Activated T-helper 17 cell treated with anti-CD3 and anti-CD28 coated beads, Interleukin-2, amount 50 U/mL, for 72 hours (primary cell): ENCODE measurements at places on chromosomes 5 and 9. TPM values are rescaled to one million over a fixed set of nuclear protein-coding genes. Genes with fewer than 3 reads are reported as not detected.
A peak's percentile ranks its signal among the peaks of the same experiment; 100 is the strongest.

GRCh38 chr5:131877873-131878272 is 67.6 kb downstream of the MEIKIN start:
- ATAC-seq = no peak

DNA sequence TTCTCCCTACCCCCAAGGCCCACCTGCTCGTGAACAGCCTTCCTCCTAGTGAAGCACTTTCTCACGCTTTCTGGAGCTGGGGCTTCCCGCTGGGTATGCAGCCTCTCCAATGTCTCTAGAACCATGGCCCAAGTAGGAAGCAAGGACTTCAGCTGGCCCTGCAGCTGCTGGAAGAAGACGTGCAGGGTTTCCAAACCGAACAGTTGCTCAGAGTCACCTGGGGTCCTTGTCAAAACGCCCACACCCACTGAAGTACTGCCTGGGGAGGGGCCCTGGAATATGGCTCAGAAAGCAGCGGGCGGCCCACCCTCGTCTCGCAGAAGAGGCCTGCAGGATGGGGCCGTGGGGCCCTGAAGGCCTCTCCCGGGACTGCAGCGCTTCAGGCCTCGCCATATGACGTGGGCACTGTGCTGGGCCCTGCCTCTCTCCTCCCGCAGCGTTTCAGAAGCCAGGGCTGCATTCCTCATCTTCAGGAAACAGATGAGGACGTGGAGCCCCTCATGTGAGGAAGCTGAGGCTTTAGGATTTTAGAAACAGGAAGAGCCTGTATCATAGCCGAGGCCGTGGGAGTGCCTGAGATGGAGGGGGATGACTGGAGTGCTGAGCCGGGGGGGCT is 116.0 kb upstream of the LMX1B start:
- ATAC-seq = no peak

GRCh38 chr5:83360573-83360972 is 111.0 kb upstream of the VCAN start:
- no peak for ATAC-seq

- no peak for ATAC-seq
Observed at GRCh38 chr5:132463811-132464155, 26.8 kb downstream of the IRF1 start.

GRCh38 chr5:66597183-66597757 is 1.1 kb downstream of the MAST4 start:
- no peak for ATAC-seq

DNA sequence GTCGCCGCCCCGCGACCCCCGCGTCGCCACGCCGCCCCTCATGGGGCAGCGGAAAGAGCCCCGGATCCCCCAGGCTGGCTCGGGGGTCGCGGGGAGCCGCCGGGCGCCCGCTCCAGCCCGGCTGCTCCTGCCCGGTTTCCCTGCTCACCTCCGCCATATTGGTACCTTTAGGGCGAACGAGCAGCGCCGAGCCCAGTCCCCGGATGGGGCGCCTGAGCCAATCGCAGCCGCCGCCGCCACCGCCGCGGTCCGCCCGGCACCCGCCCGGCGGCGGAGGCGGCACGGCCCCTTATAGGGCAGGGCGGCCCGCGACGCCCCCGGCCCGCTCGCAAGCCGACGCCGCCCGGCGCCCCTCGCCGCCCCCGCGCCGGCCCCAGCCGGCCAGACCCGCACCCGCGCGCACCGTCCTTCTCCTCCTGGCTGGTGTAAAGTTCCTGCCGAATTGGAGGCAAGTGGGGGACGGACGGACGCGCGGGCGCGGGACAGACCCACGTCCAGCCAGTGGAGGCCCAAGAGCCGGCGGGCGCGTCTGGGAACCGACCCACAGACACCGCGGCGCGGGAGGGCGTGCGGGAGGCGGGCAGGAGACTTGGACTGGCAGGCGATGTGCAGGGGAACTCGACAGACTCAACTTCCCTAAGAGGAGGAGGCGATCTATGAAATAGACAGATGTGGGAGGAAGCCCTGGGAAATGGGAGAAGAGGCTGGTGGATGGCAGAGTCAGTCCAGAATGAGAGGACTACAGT is at the start of gene MIER3:
TSS of gene MIER3 (minus strand) at position 178 of the 746 bp plus-strand sequence. CDS start at position 157, 21 bp downstream.
- ATAC-seq = peak; percentile 99

GRCh38 chr5:179967489-179967888 is 59.8 kb upstream of the TBC1D9B start:
- no peak for ATAC-seq

DNA sequence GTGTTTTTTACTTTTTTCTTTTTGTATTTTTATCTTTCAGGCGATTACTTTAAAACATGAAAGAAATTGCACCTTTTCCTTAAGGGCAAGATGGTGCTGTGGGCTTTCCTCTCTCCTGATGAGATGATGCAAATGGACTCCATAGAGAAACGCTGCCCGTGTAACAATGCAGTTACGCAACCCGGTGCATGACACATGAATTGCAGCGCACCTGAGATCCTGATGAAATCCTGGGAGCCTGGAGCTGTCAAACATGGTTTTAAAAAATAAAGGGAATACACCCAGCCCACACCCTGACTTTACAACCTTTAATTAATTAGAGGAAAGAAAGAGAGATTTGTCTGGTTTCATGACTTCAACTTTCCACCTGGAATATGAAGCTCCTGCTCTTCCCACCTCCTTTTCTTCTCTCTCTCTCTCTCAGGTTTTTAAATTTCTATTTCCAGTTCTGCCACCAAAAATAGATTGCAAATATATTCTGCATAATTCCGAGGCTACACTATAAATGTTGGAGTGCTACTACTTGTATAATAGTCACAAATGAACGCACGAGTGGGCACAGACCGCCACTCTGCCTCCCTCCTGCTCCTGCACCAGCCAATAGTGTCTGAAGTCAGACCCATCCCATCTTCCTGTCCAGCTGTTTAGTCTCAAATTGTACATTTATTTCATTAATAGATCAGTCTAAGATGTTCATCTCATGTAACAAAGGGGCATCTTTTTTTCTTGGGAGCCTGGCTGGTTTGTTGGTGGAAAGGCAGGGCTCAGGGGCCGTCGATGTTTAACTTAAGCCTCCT is 179.1 kb downstream of the AUH start:
- no peak for ATAC-seq

DNA sequence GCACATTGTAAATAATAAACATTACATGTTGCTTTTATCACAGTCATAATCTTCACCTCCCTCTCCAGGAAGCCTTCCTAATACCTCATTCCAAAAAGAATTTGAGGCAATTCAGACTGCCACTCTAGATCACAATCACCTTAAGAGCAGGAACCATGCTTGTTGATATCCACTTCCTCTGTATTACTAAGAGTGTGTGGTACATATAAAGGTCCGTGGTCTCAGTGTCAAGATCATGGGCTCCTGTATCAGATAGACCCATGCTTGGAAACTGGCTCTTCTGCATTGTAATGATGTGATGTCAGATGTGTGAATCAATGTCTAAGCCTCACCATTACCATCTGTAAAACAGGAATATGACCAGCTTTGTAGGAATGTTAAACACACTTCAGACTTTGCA is 114.1 kb downstream of the SPOCK1 start:
- no peak for ATAC-seq

DNA sequence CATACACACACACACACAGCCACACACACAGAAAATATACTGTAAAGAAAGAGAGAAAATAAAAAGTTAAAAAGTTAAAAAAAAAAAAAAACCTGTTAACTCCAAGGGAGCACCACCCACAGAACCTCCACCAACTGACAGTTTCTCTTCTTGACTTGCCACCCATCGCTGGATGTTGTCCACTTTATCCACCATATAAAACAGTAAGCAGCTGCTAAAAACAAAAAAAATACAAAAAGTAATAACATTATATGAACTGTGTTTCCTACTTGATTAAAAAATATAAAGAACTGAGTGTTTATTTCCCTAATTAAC is 1.2 kb downstream of the PURA start:
- ATAC-seq = no peak

GRCh38 chr5:119397518-119398380 is 41.9 kb downstream of the TNFAIP8 start:
- ATAC-seq = peak; percentile 80

GRCh38 chr5:4405614-4406219 is 734.4 kb upstream of the ADAMTS16 start:
- no peak for ATAC-seq

- no peak for ATAC-seq
Observed at GRCh38 chr5:179187681-179188575, 127.8 kb downstream of the ZNF354C start.

DNA sequence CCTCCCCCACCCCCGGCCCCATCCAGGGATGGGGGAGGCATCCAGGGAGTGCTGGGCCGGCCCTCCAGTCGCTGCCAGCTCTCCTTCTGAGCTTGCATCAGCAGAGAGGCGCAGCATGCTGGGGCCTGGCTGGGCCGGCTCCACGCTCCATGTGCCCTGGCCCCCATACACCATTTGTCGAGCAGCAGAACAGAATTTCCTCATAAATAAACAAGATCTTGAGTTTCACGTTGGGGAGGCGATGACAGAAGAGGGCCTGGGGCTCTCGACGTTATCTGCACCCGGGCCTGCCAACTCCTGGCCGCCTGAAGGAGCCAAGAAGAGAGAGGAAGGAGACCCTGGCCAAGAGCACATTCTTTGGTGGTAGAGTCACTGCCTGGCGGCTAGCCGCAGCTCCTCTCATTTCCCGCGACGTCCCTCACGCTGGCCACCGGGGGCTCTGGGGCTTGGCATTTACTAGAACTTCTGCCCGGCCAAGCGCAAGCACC is 177.0 kb downstream of the FGF18 start:
- ATAC-seq = no peak

GRCh38 chr5:98065261-98065909 is 708.1 kb upstream of the RGMB start:
- ATAC-seq = no peak

- ATAC-seq = no peak
Observed at GRCh38 chr9:115633104-115633503, 515.1 kb upstream of the TNC start.

- ATAC-seq = no peak
Observed at GRCh38 chr5:130166839-130167490, 262.7 kb downstream of the CHSY3 start.

GRCh38 chr9:13933268-13933656 is 380.7 kb downstream of the NFIB start:
- ATAC-seq = no peak

DNA sequence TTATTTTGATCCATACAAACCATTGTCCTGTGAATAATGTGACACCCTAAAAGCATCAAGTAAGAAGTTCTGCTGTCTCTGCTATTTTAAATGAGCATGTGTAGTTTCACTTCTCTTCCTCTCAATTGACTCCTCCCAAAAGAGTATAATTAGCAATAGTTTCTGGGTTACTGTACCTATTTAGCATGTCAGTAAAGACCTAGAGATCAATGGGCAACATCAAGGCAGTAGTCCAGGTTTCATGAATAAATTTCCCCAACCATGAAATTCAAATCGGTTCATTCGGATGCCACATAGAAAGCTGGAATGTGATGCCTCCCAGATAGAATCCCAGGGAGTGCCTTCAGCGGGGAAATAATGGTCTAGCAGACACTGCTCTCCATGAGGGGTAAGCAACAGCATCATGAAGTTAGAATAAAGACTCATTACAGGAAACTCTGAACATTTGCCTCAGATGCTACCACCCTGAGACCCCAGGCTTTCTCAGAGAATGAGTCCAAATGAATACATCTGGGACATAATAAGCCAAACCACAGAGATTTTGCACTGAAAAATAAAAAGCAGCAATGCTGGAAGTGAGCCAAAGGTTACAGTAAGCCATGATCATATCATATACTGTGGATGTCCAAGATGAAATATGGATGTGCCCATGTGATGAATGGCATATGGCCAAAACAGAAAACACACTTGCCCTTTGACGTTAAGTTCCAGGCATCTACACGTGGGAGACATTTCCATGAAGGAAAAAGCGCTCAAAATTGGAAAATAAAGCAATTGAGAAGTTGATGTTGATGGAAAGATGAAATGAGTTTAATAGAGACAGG is 1107.0 kb upstream of the SEMA6A start:
- no peak for ATAC-seq

DNA sequence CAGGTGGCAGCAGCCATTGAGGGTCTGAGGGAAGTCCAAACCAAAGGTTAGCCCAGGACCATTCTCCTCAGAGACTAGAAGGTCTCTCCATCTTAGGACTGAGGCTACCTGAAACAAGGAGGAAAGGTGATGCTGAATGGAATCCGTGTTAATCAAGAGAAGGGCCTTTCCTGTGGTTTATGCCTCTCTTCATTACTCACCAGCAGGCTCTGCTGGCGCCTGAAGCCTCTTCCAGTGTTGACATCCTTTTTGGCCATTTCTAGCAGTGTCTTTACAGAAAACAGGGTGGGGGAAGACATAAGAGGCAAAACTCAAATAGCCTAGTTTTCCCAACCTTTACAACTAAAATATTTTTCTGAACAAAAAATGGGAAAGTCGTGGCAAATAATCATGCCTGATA is 98.0 kb downstream of the ENC1 start:
- no peak for ATAC-seq

GRCh38 chr9:120820095-120820494 is 22.6 kb downstream of the PSMD5 start:
- ATAC-seq = no peak

DNA sequence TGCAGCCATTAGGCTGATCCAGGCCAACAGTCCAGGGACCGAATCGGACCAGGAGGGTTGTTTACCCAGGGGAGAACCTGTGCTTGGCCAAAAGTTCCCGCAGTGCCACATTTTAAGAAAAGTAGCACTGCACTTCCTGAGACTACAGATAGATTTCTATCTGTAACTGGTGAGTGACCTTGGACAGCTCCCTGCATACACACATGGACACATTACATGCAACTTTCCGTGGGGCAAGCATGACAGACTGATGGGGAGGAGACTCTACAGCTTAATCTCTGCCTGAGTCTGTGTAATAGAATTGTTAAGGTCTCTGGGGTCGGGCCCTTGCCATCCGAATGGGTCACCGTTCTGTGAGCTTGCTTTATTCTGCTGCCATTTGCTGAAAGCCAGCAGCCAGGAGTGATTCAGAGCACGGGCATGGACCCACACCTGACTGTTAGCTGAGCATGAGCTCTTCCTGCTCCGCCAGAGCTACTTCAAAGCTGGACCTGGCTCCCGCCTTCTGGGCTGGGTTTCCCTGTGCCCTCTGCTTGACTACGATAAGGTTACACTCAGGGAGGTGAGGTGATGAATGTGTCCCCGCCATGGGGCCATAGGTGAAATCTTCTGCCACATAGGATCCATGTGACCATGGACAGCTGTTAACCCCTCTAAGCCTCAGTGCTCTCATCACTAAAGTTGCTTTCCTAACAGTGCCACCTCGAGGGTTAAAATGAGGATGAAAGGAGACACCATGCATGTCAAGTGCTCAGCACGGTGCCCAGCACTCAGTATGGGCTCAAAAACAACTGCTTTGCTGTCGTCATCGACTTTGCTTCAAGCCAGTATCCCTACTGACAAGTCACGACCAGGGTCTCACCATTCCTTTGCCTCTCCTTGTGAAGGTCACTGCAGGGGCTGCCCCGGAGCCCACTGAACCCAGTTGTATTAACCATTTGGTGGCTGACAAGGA is 200.0 kb downstream of the MELK start:
- ATAC-seq = no peak

MEGF10 gene
- total RNA-seq = 0.28 TPM

OLFML2A gene
- total RNA-seq = not detected

SPATA6L gene
- 0.84 TPM for total RNA-seq

SURF4 gene
- 380 TPM for total RNA-seq

DMRT3 gene
- not detected for total RNA-seq

CNTNAP3 gene
- total RNA-seq = not detected

DENND1A gene
- 19.3 TPM for total RNA-seq

NUTM2F gene
- total RNA-seq = not detected
